Endodermal cell (in vitro differentiated cells): ENCODE measurements at places on chromosomes 7 and 10. TPM values are rescaled to one million over a fixed set of nuclear protein-coding genes. Genes with fewer than 3 reads are reported as not detected.
A peak's percentile ranks its signal among the peaks of the same experiment; 100 is the strongest.

DNA sequence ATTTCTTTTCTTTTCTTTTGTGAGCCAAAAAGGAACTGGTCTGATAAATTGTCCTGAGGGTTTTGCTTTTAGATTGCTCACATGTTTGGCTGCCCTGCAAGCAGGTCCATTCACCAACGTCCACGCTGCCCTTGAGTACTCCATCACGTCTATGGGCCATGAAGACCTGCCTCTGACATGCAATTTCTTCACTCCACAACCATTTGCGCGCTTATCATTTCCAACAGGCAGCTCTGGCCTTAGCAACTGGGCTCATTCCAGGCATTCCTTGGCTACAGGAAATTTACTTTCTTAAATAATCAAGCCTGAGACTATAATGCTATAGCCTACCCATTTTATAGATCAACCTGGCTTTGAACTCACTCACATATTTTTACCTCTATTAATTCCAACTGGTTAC lies 408.3 kb upstream of the C7orf33 start:
- no peak overlapping the region for H3K27ac ChIP-seq
- no peaks in the 10 kb centered on the region for H3K36me3 ChIP-seq
- H3K4me1 ChIP-seq: peaks cover 3% of the 10 kb centered on the region
- no peaks in the 10 kb centered on the region for H3K27me3 ChIP-seq

- H3K27me3 ChIP-seq: no peaks in the 10 kb centered on the region
- no peak overlapping the region for H3K4me3 ChIP-seq
- no peak overlapping the region for H3K27ac ChIP-seq
- no peaks in the 10 kb centered on the region for H3K4me1 ChIP-seq
- H3K36me3 ChIP-seq: no peaks in the 10 kb centered on the region
Observed at GRCh38 chr10:133010095-133010842, 67.9 kb upstream of the CFAP46 start.

GRCh38 chr10:85643171-85643844 lies 723.3 kb downstream of the GRID1 start:
- no peak overlapping the region for H3K27ac ChIP-seq
- DNase-seq: peak; percentile 56
- peaks cover 12% of the 10 kb centered on the region for H3K4me1 ChIP-seq
- no peak overlapping the region for H3K4me3 ChIP-seq

- H3K36me3 ChIP-seq: no peaks in the 10 kb centered on the region
- H3K4me1 ChIP-seq: peaks cover 9% of the 10 kb centered on the region
- no peak overlapping the region for H3K4me3 ChIP-seq
- no peak overlapping the region for H3K27ac ChIP-seq
- no peak for DNase-seq
- H3K27me3 ChIP-seq: peaks cover 79% of the 10 kb centered on the region
Observed at GRCh38 chr7:38322461-38322860, 49.0 kb upstream of the TARP start.

MPP7 gene
- 4.1 and 5.5 TPM in 2 replicates for total RNA-seq
